ENCODE measurements at places on chromosomes 2 and 18.

DNA sequence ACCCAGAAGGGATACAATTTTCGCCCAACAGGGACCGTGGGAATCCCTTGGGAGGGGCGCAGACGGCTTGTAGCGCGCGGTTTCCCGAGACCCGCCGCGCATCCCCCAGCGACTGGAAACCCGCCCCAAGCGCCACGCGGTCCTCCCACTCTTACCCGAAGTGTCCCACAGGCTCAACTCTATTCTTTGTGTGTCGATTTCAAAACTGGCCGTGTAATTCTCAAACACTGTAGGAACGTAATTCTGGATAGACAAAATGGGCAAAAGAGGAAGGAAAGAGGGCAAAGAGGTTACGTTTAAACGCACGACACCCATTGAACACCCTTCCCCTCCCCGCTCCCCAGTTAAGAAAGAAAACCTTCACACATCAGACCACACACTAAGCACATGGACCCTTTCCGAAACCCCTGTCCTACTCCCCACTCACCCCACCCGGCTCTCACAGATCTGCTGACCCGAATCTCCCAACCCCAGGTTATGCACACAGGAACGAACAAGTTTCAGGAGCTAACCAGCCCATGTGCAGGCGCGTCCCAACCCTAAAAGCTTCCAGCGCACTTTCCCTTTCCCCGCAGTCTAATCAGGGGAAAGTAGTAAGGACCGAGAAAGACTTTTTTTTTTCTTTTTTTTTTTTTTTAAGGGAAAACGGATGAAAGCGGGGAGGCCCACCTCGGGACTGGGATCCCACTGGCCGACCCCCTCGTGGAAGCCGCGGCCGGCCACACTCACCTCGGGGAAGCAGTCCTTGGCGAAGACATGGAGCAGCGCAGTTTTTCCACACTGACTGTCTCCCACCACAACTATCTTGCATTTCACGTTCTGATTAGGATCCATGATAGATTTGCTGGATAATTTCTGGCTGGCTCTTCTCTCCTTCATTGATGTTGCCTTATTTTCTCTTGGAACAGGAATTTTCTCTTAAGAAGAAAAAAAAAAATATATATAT lies 655 bp downstream of the RND3 start:
- no peak for DNase-seq

GRCh38 chr2:218755567-218756404 lies 26.2 kb upstream of the CYP27A1 start:
- no peak for DNase-seq

DNA sequence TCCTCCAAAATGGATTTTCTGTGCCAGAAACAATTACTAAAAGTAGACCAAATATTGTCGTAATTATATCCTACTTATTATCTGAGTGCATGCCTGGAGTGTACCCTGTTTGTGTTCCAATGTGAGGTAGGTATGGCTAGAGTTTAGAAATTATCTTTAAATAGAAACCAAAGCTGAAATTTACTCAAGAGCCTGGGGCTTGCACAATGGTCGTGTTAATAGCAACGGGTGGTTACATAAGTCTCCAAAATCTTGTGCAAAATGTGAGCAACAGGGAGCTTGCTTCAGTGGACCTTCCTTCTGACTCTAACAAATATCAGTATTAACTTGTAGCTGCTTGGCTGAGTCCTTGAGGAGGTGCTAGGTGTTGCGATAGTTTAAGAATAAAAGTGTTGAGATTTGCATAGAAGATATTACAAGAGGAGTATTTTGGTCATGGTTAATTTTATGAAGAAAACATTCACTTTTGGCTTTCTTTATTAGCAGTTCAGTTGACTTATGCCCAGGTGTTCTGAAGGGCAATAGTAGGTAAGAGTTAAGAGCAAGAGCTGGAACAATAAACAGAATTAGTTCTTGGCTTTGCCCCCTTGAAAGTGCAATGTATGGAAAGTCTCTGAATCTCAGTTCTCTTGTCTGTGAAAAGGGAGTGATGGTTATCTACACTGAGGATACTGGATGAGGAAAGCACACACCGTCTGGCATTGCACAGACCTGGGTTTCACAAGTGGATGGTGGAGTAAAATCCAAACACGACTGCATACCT lies 4.6 kb downstream of the CXCR4 start:
- DNase-seq, result no peak

DNA sequence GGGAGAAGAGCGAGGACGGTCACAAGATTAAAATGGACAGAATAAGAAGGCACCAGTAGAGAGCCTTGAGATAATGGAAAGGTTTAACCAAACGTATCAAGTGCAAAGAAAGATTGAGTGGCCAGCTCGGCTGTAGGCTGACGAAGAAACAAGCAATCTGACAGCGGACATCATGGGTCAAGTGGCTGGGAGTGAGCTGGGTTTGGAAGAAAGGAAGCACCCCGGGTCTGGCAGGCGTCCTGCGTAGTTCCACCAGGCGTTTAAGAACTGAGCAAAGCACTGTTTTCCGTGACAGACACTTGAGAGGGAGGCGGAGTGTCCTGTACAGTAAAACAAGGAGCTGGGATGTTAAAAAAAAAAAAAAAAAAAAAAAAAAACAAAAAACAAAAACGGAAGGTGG lies 27.1 kb downstream of the DAPL1 start:
- DNase-seq, result no peak

DNA sequence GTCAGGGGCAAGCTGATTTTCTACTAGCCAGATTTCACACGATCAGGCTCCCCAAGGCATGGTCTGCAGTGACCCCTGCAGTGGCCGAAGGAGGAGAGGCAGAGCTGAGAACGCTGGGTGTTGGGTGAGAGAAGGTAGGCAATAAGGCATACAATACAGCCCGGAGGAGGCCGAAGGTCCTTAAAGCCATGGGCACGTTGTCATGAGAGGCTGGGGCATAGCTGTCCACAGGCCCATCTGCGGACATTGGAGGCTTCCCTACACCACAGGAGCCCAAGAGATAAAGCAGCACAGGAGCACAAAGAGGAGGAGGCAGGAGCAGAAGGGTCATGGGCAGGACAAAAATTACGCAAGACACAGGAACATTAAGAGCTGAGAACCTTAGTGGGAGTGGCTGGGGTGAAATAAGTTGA lies 16.7 kb upstream of the BZW1 start:
- DNase-seq, result no peak

DNA sequence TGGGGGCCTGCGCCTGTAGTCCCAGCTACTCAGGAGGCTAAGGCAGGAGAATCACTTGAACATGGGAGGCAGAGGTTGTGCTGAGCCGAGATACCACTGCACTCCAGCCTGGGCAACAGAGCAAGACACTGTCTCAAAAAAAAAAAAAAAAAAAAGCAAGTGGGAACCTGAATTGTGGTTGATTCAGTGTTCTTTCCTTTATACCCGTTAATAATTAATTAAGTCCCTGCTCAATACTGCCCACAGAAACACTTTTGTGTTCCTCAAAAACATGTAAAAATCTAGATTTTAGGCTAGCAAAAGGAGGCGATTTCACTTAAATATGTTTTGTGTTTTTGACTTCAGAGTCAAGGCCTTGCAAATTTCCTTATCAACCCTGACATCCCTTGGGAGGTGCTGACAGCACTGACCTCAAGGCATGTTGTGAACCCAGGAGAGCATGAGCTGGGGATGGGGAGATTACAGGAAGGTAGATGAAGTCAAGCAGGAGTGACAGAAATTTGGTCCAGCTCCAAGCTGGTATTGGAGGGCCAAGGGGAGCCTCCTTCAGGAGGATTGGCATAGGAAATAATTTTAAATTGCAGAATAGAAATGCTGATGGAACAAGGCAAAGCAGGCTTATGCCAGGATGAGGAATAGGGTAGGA lies 89.0 kb upstream of the PNPT1 start:
- no peak for DNase-seq

- DNase-seq, result no peak
Measured at GRCh38 chr2:85656468-85656867, 11.5 kb downstream of the SFTPB start.

DNA sequence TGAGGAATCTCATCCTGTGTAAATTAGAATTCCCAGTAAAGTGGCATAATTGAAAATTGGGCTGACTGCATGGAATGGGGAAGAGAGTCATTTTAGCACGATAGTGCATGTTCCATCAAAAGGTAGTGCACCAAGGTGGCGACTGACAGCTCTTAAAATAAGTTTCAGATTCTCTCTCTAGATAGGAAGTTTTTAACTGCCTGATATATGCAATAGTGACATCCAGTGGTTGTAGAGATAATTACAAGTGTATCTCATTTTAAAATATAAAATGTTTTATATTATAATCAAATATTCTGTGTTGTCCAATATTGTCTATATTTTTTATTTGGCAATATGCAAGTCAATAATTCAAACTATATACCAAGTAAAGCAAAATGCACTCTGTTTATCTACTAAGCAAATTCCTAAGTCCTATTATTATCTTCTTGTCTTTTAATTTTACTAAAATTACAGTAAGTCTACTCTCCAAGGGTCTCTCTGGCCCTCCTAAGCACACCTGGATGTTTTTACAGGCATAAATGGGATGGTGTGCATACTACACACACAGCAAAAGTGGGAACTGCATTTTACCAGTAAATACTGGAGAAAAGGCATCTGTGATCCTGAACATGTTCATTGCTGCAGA lies 397.7 kb upstream of the HNRNPA3 start:
- DNase-seq, result no peak

DNA sequence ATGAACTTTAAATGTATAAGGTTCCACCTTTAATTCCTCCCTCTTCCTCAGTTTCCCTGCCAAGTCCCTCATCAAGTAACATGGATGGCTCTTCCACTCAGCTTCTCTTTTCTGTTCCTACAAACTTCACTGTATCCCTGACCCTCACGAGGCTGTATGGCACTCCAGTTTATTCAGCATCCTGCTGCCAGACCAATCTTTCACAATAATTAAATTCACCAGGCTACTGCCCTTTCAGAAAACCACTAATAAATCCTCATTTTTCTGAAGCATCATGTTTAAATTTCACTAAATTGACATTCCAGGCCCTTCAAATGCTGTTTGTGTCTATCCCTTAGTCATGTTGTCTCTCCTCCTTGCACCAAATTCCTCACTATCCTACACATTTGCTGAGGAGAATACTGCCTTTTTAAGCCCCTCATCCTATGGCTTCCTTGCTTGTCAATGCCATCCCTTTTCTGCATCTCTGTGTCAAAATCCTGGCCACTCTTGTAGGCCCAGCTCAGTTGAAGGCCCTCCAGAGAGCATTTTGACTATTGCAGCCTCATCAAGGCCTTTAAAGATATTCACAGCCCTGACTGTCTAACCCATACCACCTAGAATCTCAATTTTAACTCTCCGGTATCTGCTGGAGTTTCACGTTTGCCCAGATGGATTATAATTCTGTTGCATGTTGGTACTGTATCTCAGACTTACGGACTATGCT lies 22.8 kb upstream of the ASNSD1 start:
- no peak for DNase-seq

GRCh38 chr2:47558768-47559684 lies 156.1 kb downstream of the MSH2 start:
- no peak for DNase-seq

GRCh38 chr18:36316246-36316645 lies 18.7 kb downstream of the FHOD3 start:
- DNase-seq, result no peak
